ENCODE measurements at places on chromosomes 11 and 22. TPM values are rescaled to one million over a fixed set of nuclear protein-coding genes. Genes with fewer than 3 reads are reported as not detected.

PATE2 gene
- total RNA-seq = not detected

MAP6 gene
- total RNA-seq = 1.4 TPM

ART5 gene
- total RNA-seq = 0.27 TPM

KRTAP5-2 gene
- total RNA-seq = not detected

AIFM3 gene
- 3.5 TPM for total RNA-seq

GRAMD1B gene
- 20.1 TPM for total RNA-seq

MGAT3 gene
- 1.0 TPM for total RNA-seq
